ENCODE measurements at places on chromosomes 4 and X.

- no peak for DNase-seq
These were observed 3.7 kb upstream of the LCORL start for GRCh38 chr4:18025288-18025687.

DNA sequence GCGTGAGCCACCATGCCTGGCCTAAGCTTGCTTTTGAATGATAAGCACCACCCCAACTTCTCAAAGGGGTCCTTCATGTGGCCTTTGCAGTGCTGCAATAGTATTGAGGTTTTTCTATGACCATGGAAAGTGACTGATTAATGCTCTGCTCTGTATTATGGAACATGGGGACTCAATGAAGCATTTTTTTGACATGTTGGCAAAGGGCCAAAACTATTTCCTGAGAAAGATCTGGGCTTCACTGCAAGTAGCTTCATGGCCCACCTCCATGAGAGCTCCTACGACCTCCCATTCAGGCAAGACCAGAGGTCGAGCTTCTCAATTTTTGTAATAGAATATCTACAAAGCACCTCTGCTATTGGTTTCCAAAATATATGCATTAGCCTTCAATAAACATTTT, 16.7 kb upstream of the SEPTIN6 start:
- no peak for DNase-seq

DNA sequence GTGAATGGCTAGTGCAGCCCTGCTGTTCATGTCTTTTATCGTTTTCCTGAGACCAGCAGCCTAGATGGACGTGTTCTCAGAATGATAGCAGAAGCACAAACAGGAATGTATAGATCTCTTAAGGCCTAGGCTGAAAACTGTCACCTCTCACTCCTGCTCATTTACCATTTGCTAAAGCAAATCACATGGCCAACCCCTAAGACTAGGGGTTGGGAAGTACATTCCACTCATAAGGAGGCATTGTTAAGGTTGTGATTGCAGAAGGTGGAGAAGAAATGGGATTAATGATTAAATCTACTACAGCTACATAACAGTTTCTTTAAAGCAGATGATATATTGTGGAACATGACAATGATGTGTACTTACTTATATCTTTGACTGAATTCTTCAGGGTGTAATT, 536.8 kb upstream of the FTHL17 start:
- no peak for DNase-seq

- DNase-seq = no peak
These were observed 674 bp upstream of the DIAPH2 start for GRCh38 chrX:96683997-96684338.

- no peak for DNase-seq
These were observed 100.1 kb downstream of the EIF4E start for GRCh38 chr4:98828801-98829200.

Data from T-helper 1 cell (primary cell).